ENCODE measurements at places on chromosomes 2 and 18.

GRCh38 chr2:177315364-177315763, 50.8 kb upstream of the NFE2L2 start:
- no peak for DNase-seq

- DNase-seq: no peak
These were observed 35.7 kb downstream of the ZNF516 start for GRCh38 chr18:76459312-76459686.

DNA sequence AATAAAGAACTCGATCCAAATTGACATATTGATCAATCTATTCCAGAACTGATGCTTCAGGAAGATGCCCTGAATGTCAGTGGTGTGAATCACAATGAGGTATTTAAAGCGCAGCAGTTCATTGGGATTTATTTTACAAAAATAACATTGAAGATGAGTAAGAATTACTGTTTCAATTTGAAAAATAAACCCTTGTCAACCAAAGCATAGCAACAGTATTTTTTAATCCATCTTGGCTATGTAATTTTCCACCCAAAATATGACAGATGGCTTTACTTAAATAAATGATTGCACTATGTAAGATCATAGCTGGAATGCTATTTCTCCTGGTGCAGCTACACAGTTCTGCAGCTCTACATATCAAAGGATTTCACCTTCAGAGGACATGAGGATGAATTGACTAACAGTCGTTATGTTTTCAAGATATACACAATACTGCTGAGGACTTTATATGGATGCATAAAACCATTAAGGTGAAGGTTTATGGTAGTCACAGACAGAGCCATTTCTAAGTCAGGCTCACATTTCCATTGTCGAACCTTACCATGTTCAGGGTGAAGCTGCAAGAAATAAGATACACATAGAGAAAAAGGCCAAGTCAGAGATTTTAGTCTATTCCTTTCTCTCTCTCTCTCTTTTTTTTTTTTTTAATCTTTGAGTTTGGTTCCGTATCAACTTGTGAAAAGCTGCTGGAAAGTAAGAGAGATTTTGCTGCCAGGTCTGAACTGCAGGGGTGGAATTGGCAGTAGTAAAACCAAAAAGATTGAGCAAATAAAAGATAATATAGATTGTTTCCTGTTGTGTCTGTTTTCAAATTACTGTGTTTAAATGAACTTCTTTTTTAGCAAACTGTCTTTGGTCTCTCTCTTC, 398.0 kb upstream of the CDH20 start:
- DNase-seq: peak; percentile 75

- DNase-seq: no peak
These were observed 132.8 kb downstream of the AGAP1 start for GRCh38 chr2:235626658-235627057.

- peak; percentile 36 for DNase-seq
These were observed 34.1 kb downstream of the STK17B start for GRCh38 chr2:196137271-196137670.

DNA sequence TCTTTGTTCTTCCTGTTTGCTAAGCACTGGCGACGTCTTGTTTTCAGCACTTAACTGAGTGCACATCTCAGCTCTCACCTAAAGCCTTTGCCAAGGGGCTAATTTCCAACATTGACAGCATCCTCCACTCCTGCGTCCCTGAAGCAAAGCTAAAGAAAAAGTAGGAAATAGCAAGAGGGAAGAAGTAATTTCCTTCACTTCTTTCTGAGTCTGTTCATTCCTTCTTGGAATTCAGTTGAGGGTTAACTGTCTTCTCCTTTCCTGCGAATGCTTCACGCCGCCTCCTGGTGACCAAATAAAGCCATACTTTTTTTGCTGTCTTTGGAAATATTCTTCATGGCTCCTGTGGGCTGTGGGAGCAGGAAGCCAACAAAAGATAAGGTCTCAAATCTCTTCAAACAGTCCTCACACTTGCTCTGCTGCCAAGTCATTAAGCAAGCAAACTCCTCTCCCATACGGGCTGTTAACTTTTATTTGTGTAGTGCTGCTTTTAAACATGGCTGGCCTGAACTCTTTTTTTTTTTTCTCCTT, 100.9 kb downstream of the DPP10 start:
- peak; percentile 12 for DNase-seq

GRCh38 chr2:169185711-169186110, 116.3 kb downstream of the DHRS9 start:
- DNase-seq: no peak

DNA sequence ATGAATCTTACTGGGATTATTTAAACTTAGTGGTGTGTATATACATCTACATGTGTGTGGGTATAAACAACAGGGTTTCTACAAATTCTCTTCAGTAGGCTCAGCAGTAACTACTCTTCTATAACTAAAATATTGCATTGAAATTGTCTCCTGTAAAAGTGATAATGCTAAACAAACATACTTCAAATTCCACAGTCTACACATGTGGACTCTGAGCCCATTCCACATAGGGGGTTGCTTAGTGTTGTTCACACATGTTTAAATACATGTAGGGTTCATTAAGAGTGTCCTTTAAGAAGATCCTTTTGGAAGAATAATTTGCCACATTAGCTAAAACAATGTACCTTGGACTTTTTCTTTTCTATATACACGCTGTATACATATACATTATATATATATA, 152.8 kb upstream of the VRK2 start:
- no peak for DNase-seq

DNA sequence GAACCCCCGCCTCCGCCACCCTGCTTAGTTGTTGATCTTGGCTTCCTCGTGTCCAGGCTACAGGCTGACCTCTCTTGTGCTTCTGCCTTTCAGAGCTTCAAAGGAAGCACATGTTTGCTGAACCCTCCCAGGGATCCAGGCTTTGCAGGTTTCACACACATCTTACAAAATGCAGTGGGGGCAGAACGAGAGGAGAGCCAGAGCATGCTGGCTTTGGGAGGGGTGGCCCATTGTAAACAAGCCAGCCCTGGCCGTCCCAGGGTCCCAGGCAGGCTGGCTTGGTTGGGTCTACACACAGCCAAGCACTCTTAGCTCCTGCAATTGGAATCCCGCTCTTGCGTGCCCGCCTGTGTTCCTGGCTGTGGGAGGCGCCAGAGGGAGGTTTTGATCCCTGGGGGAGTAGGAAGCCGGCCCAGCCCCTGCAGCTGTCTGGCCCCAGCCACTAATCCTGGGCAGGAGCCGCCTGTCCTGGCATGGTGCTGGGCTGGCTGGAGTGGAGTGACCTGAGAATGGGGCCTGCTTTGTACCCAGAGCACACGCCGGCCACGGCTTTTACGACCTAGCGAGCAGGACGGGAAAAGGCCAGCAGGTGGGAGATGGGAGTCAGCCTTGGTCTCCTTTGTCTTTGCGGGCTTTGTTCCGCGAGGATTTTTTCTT, 53.9 kb downstream of the SH3BP4 start:
- peak; percentile 49 for DNase-seq

- no peak for DNase-seq
These were observed 101.1 kb downstream of the SH3YL1 start for GRCh38 chr2:162473-163382.

GRCh38 chr2:145258903-145259579, 739.1 kb upstream of the ZEB2 start:
- peak; percentile 40 for DNase-seq

- peak; percentile 59 for DNase-seq
These were observed at the start of gene PAX3 for GRCh38 chr2:222298311-222299150. PAX3 (minus strand) TSS chr2:222298998; CDS start chr2:222298615, 383 bp downstream.

DNA sequence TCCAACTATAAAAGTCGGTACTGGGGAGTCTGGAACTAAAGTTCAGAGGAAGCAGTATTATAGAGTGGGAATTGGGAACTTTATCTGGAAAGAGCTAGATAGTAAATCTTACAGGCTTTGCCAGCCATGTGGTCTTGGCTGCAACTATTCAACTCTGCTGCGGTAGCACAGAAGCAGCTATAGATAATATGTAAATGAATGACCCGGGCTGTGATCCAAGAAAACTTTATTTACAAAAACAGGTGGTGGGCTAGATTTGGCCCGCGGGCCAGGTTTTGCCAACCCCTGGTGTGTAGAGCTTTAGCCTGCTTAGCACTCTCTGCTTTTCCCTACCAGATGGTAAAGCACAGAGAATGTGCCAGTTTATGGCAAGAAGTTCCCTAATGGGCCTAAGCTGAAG, 70.8 kb downstream of the TNP1 start:
- no peak for DNase-seq

DNA sequence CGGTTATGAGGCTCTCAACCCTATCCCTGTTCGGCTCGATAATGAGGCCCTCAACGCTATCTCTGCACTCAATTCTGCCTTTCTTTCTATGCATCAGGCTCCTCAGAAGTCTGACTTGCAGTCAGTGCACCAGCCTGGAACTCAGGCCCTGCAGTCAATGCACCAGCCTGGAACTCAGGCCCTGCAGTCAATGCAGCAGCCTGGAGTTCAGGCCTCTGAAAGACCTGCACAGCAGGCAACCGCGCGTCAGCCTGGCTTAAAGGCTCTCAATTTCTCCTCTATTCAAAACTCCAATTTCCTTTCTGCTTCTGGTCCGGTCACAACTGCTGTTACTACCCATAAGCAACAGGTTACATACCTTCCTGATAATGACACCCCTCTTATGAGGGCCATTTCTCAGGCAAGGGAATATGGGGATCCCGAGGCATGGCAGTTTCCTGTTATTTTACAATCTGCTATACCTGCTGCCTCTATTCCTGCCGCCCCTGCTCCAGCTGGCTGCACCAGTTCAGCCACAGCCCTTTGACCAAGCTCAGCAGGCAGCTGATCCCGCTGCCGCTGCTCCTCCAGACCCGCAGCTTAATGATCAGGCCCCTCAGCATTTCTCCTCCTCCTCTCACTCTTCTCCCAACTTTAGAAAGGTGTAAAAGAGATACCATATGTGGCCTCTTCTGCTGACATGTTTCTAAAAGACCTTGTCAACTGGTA, 933.6 kb upstream of the FANCL start:
- no peak for DNase-seq

GRCh38 chr2:235849489-235849888, 318.7 kb downstream of the GBX2 start:
- DNase-seq: no peak

DNA sequence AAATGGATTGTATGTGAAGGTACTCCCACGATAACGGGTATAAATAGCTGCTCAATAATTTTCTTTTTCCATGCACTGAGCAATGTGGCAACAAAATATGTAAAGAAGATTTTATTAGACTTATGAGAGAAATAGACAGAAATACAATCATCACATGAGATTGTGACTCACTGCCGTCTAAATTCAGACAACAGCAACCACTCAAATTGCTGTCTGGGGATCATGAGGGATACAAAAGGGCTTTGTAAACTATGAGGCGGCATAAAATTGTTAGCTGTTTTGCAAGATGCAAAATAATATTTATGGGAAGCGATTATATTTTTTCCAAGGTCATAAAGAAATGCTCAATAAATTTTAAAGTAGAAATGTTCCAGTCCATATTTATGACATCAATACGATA, 259.1 kb upstream of the AGAP1 start:
- DNase-seq: peak; percentile 45

DNA sequence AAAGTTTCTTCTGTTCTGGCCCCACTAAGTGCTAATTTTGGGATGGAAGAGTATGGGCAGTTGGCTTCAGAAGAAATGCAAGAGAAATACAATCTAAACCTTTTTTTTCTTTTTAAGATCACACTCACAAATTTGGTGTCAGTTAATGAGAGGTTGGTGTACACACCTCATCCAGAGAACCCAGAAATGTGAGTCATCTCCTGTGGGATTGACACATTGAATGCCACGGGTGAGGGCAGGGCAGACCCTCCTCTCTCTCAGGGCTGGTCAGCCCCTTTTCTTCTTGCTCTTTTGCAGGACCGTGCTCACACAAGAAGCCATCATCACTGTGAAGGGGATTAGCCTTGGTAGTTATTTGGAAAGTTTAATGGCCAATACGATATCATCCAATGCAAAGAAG, 19.2 kb downstream of the PRELID3A start:
- no peak for DNase-seq

DNA sequence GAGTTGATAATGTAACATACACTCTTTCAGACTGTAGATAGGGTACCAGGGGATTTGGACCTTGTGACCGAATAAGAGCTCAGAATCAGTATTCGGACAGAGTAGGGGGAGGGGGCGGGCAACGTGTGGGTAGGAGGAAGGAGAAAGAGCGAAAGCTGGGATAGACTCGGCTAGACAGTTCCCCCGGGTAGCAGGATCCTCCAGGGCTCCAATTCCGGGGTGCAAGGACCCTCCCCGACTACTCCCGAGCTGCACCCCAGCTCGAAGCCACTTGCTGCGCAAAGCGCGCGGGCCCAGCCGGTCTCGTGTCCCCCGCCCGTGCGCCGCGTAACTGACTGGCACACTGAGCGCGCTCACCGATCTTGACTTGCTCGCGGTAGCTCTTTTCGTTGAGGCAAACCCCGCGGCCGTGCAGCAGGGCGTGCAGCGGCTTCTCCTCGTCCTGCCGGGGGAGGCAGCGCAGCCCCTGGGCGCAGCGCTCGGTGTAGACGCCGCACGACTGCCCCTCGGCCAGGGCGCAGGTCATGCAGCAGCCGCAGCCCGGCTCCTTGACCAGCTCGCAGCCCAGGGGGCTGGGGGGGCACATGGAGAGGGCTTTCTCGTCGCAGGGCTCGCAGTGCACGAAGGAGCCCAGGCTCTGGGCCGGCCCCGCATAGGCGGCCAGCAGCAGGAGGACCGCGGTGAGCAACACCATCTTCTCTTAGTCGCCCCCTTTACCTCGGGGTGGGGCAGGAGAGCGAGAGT, 1.1 kb downstream of the IGFBP5 start:
- DNase-seq: no peak

All from fibroblast of skin of scalp (primary cell).